ENCODE measurements at places on chromosomes 7 and 10.

DNA sequence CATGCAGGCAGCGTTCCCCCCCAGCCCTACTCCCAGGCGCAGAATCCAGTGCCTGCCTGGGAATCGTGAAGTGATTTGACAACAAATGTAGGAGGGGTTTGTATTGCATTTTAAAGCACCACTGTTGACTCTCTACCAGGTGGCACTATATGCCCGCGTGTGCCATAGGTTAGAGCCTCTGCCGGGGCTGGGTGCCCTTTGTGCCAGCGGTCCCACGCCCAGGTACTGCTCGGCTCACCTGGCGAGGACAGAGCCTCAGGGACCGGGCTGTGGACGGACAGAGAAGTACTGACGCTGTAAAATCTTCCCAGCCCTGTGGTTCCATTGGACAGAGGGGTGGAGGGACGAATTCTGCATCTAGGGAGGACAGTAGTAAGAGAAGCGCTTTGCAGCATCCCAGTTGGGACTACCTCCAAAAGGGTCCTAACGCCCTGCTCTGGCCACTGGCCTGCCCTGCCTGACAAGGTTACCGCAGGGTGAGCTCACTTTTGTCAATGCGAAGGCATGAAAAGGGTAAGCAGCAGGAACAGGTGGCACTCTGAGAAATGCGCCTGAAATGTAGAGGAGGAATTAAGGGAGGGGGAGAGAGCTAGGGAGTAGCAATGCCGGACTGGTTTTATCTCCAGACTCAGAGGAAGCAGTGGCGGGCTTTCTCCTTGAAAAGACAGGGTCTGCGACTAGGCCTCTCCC lies 788 bp upstream of the CACNA2D1 start:
- no peak for DNase-seq

DNA sequence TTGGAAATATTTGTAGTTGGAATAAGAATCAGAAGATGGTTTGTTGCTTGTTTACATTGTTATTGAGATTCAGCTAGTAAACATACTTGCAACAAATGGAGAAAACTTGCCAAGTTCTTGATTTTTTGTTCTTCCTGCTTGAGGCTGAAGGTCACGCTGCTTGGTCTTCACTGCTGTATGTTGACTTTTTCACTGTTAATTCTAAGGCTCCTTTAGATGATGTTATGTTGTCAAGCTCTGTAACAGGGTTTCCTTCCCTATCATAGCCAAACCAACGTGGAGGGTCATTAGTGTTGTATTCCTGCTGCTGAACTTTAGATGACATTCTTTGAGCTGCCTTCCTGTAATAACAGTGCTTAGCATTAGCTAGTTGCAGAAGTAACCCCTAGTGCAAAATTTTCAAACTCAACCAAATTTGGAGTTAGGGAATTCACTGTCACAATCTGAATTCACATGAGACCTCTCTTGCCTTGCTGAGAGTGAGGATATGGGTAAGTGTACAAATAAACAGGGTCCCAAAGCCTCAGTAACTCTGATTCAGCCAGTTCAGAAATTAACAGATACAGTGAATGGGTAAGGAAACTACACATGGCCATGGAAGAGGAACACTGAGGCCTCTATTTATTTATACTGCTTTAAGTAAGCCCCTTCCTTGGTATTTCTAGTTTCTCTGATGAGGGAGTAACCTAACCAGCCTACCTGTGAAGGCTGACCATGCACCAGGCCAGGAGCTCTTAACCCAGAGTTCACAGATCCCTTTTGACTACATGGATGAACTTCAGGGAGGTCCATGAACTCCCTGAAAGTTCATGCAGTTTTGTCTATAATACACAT lies 64.6 kb downstream of the FAM185A start:
- no peak for DNase-seq

- DNase-seq, result no peak
Measured at GRCh38 chr7:87154569-87154968, 2.3 kb downstream of the DMTF1 start.

GRCh38 chr7:54877683-54878082 lies 118.7 kb upstream of the SEC61G start:
- DNase-seq, result no peak

GRCh38 chr10:16856567-16856966 lies 39.3 kb upstream of the RSU1 start:
- DNase-seq, result no peak

GRCh38 chr7:127974446-127975035 lies 56.7 kb downstream of the LRRC4 start:
- no peak for DNase-seq

GRCh38 chr10:79029478-79030390 lies 39.0 kb upstream of the ZMIZ1 start:
- no peak for DNase-seq

DNA sequence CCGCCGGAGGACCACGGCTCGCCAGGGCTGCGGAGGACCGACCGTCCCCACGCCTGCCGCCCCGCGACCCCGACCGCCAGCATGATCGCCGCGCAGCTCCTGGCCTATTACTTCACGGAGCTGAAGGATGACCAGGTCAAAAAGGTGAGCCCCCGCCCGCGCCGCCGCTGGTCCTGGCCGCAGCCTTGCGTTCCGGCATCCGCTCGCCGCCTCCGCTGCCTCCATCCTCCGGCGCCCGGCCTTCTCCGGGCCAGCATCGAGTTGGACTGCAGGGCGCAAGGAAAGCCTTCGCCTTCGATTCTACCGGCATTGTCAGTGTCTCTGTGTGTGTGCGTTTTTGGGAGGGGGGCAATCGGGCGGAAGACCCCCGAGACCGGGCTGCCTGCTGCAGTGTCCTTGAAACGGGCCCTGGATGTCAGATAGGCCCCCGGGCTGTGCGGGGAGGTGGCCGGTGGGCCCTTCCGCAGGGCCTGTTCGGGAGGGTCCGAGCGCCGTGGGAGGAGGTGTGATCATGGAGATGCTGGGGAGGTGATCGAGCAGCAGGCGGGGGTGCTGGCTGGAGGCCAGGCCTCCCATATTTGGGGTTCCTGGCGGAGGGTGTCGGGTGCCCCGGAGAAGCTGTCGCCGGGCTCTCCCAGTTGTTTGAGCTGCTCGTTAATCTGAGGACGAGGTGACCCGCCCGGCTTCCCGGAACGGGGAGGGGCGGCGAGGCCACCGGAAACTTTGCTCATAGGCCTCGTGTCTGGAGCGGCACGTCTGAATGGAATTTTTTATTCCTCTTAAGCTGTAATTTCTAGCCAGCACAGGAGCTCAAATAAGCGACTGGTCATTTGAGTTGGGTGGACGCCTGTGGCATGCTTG lies 40.8 kb downstream of the HK1 start:
- DNase-seq, result peak; percentile 76

DNA sequence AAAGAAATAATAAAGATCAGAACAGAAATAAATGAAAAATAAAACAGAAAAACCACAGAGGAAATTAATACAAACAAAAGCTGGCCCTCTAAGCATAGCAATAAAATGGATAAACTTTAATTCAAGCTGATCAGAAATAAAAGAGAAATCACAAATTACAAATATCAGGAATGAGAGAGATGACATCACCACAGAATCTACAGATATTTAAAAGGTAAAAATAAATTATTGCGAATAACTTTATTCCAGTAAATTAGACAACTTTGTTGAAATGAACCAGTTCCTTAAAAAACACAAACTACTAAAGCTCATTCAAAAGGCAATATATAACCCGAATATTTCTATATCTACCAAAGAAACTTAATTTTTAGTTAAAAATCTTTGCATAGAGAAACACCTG lies 131.7 kb downstream of the PPP1R3A start:
- DNase-seq, result no peak

GRCh38 chr7:50649259-50649885 lies 84.2 kb upstream of the DDC start:
- DNase-seq, result no peak

DNA sequence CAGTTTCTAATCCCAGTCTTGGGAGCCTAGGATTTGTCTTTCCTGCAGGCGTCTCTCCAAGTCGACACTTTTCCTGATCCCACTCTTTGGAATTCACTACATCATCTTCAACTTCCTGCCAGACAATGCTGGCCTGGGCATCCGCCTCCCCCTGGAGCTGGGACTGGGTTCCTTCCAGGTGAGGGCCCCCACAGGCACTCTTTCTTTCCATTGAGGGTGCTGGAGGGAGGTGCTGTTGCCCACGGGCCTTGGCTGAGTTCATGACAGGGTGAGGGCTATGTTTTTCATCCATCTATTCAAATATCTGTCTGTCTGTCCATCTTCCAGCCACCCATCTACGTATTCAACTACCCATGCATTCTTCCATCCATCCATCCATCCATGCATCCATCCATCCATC lies 12.6 kb downstream of the GHRHR start:
- DNase-seq, result no peak

- no peak for DNase-seq
Measured at GRCh38 chr7:31437250-31437865, 76.5 kb upstream of the ITPRID1 start.

DNA sequence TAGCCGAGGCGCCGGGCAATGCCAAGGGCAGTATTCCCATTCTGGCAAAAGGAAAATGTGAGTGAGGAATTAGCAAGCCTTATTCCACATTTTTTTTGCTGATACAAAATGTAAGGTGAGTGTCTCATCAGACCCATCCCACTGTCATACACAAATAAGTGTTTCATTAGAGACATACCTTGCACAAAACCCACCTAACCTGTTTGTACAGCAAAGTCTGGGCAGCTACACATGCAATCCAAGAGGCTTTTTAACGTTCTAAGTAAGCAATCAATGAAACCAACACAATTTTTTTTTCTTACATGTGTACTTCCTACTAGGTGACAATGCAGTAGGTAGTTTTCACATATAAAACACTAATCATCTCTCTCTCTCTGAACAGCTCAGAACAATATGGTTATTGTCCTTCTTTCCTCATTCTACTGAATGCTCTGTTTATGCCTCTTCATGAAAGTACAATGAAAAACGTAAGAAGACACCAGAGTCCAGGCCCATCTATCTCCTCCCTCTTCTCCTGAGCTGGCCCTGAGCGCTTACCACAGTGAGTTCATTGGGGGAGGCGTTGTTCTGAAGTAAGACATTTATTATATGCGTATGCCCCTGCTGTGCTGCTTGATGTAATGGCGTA lies 217.2 kb downstream of the ANK3 start:
- no peak for DNase-seq

DNA sequence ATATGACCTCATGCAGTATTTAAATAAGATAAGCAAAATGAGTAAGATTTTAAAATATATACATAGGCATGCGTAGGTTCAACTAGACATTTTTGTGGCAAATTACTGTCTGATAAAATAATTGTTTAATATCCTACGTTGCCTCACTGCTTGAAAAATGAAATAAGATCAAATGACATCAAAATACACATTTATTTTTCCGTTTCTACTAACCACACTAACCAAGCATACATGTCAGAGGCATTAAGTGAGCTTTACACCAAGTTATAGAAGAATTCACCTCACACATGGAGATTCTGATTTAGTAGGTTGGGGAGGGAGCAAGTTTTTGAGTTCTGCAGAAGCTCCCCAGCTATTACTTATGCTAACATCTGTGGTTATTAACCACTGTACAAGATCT lies 66.8 kb downstream of the RSU1 start:
- DNase-seq, result no peak

GRCh38 chr10:44937196-44938005 lies 22.2 kb upstream of the RASSF4 start:
- no peak for DNase-seq

DNA sequence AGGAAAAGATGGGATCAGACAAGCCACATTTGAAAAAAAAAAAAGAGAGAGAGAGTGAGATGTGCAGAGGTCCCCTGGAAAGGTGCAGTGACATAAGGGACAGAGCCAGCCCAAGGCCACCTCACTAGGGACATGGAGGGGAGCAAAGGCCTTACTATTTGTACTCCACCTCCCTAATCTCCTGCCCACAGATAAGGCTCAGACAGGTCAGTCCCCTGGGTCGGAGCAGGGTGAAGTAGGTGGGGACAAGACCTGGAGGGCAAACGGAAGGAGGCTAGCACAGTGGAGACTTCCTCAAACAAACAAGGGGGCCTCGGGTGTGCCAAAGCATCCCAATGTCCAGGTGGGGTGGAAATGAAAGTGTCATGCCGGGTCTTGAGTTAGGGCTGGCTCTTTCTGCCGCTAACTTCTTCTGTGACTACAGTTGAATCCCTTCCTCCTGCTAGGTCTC lies 7.0 kb downstream of the PRF1 start:
- DNase-seq, result no peak

- DNase-seq, result no peak
Measured at GRCh38 chr10:118455181-118455695, 113.1 kb upstream of the FAM204A start.

DNA sequence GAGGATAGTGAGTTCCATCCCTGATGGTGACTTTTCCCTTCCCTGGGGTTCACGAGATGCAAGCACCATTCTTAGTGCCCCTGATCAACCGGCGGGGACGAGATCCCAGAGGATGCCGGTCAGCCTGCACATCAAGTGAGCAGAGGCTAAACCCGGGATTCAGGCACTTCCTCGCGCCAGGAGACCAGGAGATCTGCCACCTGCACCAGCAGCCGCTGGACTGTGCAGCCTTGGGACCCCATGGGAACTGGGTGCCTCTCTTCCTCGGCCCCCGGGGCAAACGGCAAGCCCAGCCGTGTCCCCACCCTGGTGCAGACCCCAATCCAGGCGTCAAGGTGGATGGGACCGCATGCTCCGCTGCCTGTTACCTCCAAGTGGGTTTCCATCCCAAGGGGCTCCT lies 88.5 kb downstream of the TCERG1L start:
- no peak for DNase-seq

- no peak for DNase-seq
Measured at GRCh38 chr10:48636231-48636630, 31.4 kb upstream of the ARHGAP22 start.

- DNase-seq, result peak; percentile 87
Measured at GRCh38 chr7:1028044-1028770, 16.1 kb upstream of the GPR146 start.

DNA sequence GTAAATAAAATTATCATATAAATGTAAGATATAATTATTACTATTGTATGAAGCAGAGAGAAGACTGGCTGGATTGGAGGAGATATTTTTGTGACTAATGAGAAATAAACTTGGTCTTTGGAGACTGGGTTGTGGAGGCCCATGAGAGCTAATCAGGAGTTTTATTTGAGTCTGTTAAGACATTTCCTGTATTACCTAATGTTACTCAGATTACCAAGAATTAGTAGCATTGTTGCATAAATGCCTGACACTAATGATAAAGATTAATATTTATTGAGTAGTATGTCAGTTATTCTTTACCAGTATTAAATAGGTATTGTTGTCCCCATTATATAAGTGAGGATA lies 7.1 kb downstream of the CCDC126 start:
- DNase-seq, result no peak

GRCh38 chr10:42932116-42932515 lies 144.8 kb upstream of the RET start:
- DNase-seq, result no peak

GRCh38 chr10:22629126-22629525 lies 85.3 kb downstream of the PIP4K2A start:
- no peak for DNase-seq

GRCh38 chr7:106486331-106486730 lies 174.6 kb downstream of the CCDC71L start:
- no peak for DNase-seq
